ENCODE measurements at places on chromosomes 2 and 18.

DNA sequence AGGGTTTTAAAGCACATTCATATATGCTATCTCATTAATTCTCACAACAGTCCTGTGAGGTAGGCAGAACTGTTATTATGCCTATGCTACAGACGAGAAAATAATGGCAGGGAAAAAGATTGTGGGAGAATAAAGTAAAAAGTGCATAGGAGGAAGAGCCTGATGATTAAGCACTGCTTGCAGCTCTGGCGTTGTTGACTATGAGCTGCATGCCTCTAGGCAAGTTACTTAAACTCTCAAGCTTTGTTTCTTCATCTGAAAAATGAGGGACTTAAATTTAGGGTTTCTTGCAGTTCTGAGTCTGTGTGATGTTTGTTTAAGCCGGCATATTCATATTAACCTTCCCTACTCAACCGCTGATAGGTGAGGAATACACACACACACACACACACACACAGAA, 51.6 kb upstream of the RAPH1 start:
- no peak for DNase-seq

DNA sequence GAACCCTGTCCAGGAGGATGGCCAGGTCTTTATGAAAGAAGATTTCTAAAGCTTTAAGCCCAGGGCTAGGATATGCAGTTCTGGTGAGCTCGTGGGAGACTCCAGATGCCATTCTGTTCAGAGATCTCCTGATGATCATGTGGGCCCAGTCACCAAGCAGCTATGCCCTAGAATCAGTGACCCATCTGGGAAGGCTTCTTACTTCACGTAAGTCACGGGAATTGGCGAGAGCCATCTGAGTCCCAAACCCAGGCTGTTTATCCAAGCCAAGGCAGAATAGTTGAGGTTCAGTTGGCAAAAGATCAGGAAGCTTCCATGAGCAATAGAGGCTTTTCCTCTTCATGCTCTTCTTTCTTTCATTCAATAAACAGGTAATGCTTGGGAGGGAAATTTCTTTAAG, 23.9 kb downstream of the ANTXR1 start:
- DNase-seq: no peak

GRCh38 chr2:217160978-217161973, 301.4 kb upstream of the TNP1 start:
- no peak for DNase-seq

DNA sequence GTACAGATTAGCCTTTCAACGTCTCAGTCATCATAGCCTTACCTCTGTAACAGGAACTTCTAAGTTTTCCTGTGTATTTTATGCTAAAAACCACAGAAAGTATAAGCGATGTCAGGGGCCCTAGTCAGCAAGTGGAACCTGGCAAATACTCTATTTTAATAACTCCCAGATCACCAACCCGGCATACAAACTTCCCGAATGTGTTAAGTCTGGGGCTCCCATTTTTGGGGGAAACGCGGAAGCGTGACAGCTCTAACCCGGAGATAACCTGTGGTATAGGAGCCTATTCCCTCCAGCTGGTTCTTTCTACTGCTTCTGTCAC, 574 bp downstream of the NIFK start:
- no peak for DNase-seq

DNA sequence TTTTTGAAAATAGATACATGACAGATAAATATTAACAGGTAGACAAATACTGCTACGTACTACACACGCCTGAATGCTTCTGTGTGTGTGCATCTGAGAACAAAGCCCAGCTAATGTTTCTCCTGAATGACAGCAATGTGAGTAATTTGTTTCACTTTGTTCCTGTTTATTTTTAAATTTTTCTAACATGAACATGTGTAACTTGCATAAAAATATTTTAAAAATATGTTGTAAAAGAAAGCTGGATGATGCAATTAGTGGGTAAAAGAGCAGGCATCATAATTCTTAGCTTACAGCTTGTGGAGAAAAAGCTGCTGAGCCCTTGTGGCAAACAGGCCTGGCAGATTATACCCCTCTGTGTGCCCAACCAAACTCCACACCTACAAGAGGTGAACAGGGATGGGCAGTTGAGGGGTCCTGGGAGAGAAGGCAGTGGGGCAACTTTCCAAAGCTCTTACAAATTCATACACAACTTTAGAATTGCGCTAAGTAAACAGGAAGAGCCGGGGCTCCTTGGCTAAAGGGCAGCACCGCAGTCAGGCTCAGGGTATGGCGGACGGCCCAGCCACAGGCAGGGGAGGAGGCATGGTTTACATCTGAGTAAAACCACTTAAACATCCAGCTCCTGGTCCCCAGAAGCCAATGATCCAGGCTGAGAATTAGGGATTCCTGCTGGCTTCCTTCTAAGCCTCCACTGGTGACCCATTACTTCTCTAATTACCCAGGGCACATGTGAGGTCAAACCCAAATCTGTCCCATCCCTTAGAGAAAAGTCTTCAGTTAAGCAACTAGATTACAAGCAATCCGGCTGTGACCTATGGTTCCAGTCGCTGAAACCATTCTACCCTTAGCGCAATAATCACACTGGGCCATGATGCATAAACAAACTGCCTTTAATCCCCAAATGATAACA, 14.0 kb downstream of the PXDN start:
- DNase-seq: no peak

DNA sequence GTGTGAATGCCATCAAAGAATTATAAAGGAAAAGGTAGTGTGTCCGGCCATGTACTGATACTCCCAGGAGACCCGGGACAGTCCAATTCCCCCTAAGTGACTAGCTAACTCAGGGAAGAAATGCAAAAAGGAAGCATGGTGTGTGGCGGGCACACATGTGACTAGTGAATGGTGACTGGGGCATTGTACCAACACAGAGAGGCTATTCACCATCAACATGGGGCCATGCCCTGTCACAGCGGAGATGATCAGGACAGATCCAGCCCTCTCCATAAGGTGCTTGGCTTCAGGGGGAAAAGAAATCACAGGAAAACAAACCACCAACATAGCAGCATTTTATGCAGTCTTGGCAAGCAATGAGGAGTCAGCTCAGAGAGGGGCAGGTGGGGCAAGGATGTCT, 34.3 kb downstream of the FAM168B start:
- DNase-seq: no peak

- no peak for DNase-seq
These were observed 787 bp upstream of the TBR1 start for GRCh38 chr2:161415034-161415986.

GRCh38 chr2:18096836-18097405, 218.5 kb downstream of the KCNS3 start:
- DNase-seq: no peak

DNA sequence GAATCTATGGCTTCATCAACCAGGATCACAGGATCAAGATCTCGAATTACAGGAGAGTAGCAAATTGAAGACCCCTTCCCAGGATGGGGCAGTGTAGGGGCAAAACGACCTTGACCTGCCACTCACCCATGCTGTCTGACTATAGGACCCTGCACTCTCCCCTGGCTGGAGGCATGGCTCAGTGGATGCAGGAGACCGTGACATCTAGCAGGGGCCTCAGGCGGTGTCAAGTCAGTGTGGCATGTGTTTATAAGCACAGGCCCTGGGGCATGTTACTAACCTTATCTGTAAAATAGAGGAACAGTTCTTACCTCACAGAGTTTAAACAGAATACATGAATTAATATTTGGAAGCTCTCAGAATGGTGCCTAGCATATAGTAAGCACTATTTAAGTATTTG, 3.5 kb downstream of the HAAO start:
- no peak for DNase-seq

- DNase-seq: no peak
These were observed 33.5 kb downstream of the MRPS9 start for GRCh38 chr2:105071379-105071778.

DNA sequence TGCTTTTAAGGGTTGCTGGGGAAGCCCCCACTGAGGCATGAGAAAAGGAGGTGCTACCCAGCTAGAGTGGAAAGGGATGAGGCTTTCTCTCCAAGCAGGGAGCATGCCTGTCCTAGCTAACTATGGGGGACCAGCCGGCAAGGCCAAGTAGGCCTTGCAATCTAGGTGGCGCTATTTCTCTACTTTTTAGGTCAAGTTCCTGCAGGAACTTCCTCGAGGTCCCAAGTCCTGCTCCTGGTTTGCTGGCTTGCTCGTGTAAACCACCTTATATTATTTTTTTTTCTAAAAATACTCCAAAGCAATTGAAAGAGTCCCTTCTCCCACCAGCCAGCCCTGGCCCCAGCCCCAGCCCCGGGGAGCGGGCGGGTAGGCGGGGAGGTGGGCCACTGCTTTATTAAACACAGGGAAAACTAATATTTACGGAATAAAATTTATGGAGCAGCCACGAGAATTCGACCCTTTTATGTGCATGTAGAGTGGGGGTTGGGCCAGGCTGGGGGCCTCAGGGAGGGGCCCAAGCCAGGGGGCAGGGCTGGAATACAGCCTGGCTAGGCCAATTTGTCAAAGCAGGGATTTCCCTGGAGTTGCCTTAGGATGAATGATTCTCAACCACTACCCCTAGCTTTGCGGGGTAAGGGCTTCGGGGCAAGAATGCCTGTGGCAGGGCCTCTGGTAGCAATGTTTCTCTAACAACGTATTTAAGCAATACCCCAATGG, 12.8 kb upstream of the IHH start:
- DNase-seq: no peak

GRCh38 chr2:60530660-60531281, 22.7 kb downstream of the BCL11A start:
- DNase-seq: no peak

DNA sequence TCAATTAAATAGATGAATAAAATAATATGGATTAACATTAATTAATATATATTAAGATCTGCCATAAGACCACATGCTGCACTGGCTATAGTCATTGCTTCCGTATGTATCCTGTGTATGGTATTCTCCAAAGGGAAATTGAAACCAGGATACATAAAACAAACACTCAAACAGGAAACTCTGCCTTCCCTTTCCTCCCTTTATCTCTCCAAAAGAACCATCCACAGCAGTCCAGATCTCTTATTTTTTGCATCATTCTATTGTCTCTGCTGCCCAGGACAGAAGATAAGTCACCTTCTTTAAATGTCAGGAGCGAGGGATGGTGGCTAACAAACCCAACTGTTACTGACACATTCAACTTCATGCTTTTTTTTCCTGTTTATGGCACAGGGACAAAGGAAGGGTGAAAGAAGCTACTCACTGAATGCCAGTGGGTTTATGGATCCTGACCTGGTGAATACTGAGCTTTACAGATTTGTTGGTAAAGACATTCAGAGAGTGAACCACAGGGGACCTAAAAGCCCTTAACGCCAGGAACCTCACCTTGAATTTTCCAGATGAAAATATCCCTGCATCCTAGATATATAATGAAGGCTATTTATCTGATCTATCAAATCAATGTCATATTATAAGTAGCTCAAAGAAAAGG, 67.5 kb downstream of the CSRNP3 start:
- DNase-seq: no peak

GRCh38 chr2:2828774-2829368, 497.8 kb upstream of the MYT1L start:
- DNase-seq: no peak

DNA sequence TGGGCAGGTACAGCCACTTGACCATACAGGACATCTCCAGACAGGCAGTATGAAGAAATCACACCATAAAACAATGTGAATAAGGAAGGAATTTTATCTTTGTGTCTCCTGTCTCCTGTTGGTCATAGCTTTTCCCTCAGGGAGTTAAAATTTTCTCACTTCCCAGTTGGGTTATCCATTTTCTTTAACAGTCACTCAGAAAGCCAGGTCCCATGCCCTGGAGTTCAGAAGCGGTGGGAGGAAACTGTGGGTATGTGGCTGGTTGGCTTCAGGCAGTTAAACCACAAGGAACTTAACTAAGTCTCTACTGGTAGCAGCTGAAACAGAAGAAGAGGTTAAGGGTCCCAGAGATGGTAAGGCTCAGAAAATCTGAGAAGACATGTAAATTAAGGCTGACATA, 6.5 kb upstream of the SMAD2 start:
- DNase-seq: no peak

- DNase-seq: no peak
These were observed 72.9 kb upstream of the RBM44 start for GRCh38 chr2:237725661-237726060.

DNA sequence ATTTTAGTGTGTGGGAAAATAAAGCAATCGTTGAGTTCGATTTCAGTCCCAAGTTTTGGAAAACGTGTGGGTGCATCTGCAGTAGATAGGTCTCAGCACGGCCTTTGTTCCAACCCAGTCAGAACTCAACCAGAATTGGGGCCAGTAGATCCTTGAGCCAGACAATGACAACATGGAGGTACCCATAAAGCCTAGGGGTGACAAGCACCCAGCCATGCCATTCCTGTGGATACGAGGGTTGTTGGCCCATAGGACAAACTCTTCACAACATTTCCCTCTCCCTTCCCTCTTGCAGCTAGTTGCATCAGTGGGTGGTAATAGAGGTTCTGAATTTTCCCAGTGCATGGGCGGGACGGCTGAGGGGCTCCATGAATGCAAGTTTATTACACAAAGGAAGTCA, 60.1 kb downstream of the ST3GAL5 start:
- no peak for DNase-seq

DNA sequence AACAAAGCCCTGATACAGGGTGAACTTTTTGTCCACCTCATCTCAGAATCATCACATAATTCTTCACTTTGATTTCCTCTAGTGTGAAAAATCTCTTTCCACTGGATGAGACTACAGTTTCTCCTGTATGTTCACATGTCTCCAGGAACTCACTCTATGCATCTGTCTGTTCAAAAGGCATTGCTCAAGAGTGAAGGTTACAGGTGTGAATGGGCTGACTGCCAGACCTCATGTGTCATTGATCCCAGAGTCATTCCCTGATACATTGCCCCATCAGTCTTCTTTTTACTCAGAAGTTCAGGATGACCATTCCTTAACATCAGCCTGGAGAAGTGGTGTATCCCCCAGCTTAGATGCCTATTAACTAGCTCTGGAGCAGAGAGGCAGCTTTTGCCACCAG, 4.4 kb upstream of the DSC3 start:
- no peak for DNase-seq

DNA sequence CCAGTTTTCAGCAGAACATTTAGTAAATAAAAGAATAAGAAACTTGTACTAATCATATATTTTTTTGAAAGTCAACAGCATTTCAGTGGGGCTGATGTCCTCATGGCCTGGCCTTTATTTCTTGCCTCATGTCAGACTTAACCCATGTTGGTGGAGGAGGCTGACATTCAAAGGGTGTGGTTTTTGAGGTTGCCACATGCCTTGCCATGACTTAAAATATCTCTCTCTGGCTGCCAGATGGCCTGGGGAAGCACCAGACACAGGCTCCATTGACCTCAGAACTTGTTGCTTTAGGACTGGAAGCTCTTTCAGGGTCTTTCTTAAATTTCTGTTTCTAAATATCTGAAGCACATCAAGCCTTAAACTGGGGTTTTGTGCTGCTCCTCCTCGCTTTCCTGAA, 32.5 kb upstream of the CD28 start:
- peak; percentile 16 for DNase-seq

- no peak for DNase-seq
These were observed 9.3 kb upstream of the SNORC start for GRCh38 chr2:232860593-232861241.

- DNase-seq: no peak
These were observed 43.7 kb downstream of the FSIP2 start for GRCh38 chr2:185782223-185782769.

DNA sequence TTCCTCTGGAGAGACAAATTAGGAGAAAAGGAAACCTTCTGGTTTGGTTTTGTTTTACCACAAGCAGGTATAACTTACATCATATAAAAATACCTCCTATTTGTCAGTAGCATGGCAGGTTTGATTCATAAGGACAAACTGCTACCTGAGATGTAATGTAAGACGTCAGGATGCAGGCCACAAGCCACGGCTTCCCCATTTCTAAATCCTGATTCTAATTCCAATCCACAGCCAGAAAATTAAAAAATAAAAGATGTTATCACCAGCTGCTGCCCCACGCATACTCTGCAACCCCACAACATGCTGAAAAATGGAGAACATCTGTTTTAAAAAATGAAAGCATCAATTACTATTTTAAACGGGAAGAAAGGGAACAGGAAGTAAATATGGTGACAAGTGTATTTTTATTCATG, 197.6 kb downstream of the BCL11A start:
- DNase-seq: no peak

Data from T-cell (primary cell).